ENCODE measurements at places on chromosomes 5 and 9.

GRCh38 chr9:38361473-38361850, 31.0 kb upstream of the ALDH1B1 start:
- DNase-seq = no peak

GRCh38 chr9:116628716-116629115, 58.4 kb upstream of the TRIM32 start:
- no peak for DNase-seq

- no peak for DNase-seq
Measured at GRCh38 chr5:126235628-126236027, 187.6 kb upstream of the GRAMD2B start.

DNA sequence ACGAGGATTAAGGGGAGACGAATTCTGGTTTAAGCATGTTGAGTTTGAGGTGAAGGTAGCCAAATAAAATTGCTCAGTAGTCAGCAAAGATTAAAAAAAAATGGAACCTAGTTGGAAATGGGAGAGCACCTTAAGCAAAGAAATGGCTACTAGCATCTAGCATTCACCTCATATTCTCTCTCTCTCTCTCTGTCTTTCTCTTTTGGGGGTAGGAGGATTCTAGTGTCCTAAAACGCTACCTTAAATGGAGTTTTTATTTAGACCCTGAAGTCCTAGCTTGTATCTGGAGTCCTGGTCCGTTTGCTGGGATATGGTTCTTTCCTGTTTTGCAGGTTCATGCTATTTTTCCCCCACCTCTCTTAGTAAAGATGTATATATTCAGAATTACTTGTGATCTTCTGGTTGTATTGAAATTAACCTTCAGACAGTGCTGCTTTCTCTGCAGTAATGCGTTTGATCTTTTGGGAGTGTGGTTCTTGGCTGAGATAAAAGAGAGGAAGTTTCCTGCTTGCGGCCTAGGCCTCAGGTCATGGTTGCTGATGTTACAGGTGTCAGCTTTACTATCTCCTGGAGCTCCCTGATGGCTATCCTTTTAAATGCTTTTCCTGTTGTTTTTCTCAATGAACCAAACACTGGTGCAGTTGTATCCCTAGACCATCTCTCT, 8.0 kb downstream of the TGFBR1 start:
- DNase-seq = peak; percentile 72

GRCh38 chr5:33474931-33475499, 34.2 kb downstream of the TARS1 start:
- no peak for DNase-seq

DNA sequence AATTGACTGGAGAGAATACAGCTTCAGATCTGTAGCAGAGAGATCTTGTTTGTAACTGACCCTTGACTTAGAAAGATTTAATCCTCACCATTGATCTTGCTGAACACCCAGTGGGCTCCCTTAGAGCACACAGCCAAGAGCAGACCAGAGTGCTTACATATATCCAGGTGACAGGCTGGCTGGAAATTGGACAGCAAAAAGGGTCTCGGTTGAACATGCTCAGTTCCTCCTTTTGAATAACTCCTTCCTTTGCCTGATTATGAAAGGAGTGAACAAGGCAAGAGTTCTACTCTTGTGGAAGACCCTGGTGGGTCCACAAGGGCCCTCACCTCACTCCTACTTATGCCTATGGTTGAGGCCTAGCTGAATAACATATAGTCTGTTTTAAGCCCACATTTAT, 134.2 kb upstream of the LHFPL2 start:
- no peak for DNase-seq

DNA sequence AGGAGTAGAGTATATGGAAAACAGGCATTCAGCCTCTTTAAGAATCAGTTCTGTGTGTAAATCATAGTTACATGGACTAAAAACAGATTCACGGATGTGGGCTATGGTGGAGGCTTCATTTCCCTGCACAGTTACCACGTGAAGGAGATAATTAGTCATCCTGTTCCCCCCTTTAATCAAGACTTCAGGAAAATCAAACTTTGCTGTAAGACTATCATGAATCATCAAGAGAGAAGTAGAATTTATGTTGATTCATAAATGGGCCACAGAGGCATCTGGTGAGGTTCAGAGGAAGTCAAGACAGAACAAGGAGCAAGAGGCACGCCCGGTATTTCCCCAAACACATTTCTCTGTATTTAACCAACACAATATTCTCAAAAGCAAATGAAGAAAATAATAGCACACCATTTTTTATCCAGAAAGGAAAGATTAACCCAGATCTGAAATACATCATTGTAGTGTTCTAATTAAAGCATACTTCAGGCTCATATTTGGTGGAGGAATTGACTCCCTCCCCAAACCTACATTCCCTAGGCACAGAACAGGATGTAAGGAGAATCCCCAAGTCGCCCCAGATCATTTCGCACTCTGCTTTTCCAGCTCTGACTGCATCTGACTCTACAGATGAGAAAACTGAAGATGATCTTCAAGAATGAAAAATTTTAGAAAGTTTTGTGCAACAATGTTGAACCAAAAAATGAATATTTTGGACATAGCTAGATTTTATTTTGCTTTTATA, 175.8 kb upstream of the GAS1 start:
- no peak for DNase-seq

GRCh38 chr9:130996205-130996604, 12.8 kb upstream of the LAMC3 start:
- no peak for DNase-seq

GRCh38 chr9:30482499-30482898, 1901.9 kb upstream of the ACO1 start:
- DNase-seq = no peak

DNA sequence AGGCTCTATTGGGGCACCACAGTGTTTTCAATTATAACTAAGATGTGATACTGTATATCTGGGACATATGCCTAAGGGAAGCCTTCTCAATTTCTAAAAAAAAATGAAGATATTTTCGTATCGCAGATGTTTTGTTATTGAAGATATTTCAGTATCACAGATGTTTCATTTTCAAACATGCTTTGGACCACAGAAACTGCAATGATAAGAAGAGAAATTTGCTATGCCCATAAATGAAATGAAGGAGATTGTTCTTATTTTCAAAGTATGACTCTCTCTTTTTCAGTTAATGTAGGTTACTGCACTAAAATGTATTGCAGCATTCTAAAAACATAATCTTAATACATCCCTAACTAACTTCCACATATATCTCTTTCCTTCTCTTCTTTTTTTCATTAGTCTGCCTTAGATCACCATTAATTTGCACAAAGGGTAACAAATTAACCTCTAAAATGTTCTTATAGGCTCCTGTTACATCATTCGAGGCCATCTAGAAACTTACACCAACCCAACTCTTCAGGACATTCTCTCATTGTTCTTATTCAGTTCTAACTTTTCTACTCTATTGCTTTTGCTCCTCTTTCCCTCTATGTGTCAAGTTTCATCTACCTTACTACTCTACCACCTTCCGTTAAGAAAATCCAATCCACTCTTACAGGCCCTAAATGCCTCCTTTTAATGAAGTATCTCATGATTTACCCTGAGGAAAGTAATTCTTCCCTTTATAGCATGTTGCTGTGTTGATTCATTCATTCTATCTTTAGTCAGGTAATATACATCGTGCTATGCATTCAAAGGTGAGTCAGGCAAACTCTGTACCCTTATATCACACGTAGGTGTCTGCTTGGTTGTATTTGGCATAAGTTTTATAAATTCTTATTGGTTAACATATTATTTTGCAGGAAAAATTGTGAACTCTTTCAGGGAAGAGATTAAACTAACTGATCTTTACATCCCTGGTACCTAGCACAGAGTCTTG, 70.5 kb downstream of the ST8SIA4 start:
- DNase-seq = no peak

- DNase-seq = no peak
Measured at GRCh38 chr5:77356740-77357139, 135.4 kb downstream of the WDR41 start.

DNA sequence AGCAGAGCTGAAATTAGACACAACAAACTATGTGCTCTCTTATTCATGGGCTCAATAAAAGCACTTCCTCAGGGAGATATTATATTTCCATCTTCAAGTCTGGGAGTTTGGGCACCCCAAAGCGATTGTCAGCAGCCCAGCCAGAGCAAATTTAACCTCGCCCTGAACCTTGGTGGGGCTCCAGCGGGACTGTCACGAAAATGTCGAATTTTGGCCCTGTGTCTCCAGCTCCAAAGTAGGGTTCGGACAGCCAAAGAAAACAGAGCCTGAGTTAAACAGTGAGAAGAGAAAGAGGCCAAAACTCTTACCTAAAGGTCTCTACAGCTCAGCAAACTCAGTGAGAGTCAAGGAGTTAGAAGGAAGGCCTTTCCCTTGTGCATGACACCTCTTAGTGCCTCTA, 432.9 kb downstream of the SPATA31D1 start:
- DNase-seq = no peak

GRCh38 chr9:94822273-94822672, 95.8 kb downstream of the AOPEP start:
- no peak for DNase-seq

GRCh38 chr5:113181409-113181808, 204.8 kb downstream of the DCP2 start:
- DNase-seq = no peak

DNA sequence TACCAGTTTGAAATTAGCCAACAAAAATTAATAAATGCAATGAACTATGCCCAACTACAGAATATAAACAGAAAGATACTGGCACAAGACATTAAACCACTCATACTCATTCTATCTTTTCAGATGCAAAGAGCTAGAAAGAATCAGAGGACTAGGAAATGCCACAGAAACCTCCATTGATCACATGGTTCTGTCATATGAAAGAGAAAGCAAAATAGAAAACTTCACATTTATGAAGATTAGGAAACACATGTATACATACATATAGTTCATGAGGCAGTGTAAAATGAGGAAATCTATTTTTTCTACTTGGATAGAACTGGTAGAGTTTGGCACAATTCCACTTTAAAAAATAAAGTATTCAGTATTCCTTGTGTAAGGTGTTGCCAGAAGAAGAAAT, 275.1 kb upstream of the PTGER4 start:
- no peak for DNase-seq

DNA sequence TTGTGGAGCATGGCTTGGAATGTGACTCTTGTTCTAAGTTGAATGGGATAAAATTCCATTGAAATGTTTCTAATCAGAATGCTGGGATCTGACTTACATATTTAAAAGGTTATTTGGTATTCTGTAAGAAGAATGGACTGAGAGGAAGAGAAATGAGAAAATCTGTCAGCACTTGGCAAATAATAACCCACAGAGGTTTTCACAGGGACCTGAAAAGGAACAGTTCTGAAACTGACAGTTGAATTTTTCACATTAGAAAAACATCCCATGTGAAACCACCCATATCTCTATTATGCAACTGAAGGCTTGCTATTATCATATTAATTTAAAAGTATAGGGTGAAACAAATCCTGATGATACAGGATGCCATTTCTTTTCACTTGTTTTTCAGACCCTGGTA, 302.7 kb downstream of the EPB41L4A start:
- DNase-seq = no peak

DNA sequence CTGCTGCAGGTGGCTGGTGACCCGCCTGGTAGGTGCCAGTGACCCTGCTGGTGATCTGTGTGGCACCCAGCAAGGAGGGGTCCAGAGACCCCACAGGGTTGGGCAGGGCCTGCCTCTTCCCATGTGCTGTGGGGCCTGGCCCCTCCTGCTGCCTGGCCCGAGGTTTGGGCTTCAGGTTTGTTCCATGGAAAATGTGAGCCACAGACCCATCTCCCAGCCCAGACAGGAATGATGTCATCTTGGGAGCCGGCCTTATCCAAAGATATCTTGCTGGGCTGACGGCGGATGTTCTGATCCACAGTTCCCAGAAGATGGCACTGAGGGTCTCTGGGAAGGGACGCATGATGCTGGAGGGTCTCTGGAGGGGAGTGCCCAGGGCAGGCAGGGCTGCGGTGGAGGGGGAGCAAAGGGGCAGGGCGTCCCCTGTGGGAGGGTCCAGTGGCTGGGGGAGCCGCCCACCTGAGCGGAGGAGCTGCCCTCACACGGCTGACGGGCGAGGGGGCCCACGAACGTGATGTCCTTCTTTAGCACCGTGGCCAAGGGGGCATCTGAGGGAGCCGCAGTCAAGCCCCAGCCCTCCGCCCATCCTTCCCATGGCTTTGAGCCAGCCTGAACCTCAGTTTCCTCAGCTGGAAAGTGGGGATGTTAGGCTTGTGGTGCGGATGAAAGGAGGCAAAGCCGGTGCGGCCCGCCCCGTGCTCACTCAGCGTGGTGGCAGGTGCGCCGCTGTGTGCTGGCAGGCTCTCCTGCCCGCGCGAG, 68.1 kb downstream of the COL5A1 start:
- DNase-seq = no peak

DNA sequence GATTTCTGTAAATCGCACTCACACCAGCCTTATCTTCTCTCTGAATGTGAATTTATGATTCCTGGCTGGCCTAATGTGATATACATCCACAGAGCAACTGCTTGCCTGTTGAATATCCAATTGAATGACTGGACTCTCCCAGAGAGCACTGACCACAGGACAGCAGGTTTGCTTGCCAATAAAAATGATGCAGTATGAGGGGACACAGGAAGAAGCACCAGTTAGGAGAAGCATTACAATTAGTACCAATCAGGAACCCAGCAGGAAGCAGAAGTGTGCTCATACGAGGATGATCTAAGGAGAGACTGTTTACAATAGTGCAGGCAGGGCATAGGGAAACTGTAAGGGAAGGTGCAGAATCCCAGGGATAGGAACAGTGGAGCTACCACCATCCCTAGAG, 127.2 kb upstream of the ZNF366 start:
- no peak for DNase-seq

DNA sequence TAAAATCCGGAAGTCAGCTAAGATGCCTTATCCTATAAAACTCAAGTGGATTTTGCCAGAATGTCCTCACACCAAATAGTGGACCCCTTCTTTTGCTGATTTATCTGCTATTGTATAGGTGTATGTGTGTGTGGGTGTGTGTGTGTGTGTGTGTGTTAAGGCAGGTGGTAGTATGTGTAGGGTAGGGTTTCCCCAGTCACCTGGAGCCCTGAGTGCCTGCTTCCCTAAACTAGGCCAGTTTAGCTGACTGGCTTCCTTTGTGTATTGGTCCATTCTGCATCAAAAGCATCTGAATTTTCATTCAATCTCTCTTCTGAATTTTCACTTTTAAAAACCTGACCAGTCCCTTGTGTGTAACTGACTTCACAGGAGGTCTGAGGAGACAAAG, 42.2 kb upstream of the LCP2 start:
- DNase-seq = no peak

GRCh38 chr5:56413546-56413945, 180.4 kb upstream of the ANKRD55 start:
- DNase-seq = no peak

DNA sequence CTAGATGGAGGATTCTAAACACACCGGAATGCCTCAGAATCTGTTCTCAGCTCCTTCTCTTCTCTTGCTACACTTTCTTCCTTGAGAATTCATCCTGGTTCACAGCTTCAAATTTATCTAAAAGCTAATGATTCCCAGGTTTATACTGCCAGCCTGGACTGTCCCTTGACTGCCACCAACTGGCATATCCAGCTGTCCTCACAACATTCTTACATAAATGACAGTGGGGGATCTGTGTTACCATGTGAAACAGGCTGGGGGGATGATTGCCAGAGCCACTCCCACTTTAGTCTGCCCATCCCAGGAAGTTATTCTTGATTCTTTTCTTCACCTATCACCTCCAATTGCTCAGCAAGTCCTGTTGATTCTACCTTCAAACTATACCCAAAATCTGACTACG, 27.2 kb upstream of the ZFR start:
- no peak for DNase-seq

- DNase-seq = no peak
Measured at GRCh38 chr9:37338218-37338617, 84.3 kb upstream of the GRHPR start.

Data from CD4-positive, alpha-beta T cell treated with Interferon alpha-2 for 1 hour (primary cell).